Activated CD4-positive, alpha-beta T cell treated with anti-CD3 and anti-CD28 coated beads, Interleukin-2, amount 10 ng/mL, durations not matched to agents 24 days and 14 days (primary cell): ENCODE measurements at places on chromosomes 7 and 10.

GRCh38 chr7:100380196-100380595, 6.9 kb downstream of the PILRA start:
- H3K4me3 ChIP-seq, result no peak overlapping the region
- DNase-seq, result no peak
- peaks cover 11% of the 10 kb centered on the region for H3K27me3 ChIP-seq
- H3K27ac ChIP-seq, result no peak overlapping the region
- H3K4me1 ChIP-seq, result peaks cover 3% of the 10 kb centered on the region

DNA sequence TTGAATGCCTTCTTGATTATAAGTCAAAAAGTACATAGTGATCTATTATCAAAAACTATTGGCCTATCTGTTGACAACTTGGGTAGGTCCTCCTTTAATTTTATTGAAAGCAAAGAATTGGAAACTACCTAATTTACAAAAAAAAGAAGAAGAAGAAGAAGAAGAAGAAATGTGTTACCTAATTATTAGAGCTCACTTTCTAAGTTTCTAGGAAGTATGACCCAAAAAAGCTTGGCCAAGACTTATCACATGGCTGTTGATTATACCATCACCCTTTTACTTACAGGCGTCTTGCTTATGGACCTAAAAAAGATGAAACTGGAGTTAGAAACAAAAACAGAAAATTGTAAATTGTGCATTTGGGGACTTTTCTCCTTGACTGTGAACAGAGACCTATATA, 81.8 kb upstream of the PIK3CG start:
- no peak for DNase-seq
- no peaks in the 10 kb centered on the region for H3K36me3 ChIP-seq
- H3K27ac ChIP-seq, result no peak overlapping the region
- peaks cover 4% of the 10 kb centered on the region for H3K27me3 ChIP-seq
- no peaks in the 10 kb centered on the region for H3K4me1 ChIP-seq
- H3K4me3 ChIP-seq, result no peak overlapping the region

GRCh38 chr7:1735806-1736483, 65.9 kb downstream of the ELFN1 start:
- peaks cover 4% of the 10 kb centered on the region for H3K4me1 ChIP-seq
- peaks cover 5% of the 10 kb centered on the region for H3K27me3 ChIP-seq
- H3K4me3 ChIP-seq, result no peak overlapping the region

DNA sequence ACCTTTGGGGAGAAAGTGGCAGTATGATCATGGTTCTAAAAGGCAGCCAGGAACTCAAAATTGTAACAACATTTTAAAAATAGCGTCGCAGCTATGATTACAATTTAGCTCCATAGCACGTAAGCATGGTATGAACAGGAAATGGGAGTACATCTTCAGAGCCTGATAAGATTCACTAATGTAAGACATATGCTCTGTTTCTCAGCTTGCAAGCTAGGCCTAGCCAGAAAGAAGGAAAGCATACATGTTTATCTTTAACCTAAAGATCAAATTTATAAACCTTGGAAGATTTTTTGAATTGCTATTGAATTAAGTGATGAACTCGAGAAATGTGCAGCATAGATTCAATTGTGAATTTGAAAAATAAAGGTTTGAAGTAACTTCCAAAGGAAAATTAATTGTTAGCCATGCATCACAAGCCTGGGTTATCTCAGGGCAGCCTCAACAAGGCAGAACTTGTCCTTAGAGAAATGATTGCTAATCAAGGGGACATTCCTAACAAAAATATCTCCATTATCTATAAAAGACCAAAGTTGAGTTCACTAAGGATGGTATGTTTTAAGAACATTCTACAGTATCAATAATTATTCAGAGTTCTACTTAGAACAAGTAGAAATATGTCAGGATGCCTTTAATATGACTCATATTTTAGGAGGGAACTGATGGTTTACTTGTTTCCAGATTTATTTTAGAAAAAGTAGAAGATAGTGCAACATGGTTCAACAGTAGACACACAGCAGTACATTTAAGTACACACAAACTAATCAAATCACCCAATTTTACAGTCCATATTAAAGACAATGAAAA, 38.8 kb upstream of the SEPTIN7 start:
- DNase-seq, result no peak
- no peak overlapping the region for H3K4me3 ChIP-seq
- H3K36me3 ChIP-seq, result no peaks in the 10 kb centered on the region
- H3K4me1 ChIP-seq, result no peaks in the 10 kb centered on the region

DNA sequence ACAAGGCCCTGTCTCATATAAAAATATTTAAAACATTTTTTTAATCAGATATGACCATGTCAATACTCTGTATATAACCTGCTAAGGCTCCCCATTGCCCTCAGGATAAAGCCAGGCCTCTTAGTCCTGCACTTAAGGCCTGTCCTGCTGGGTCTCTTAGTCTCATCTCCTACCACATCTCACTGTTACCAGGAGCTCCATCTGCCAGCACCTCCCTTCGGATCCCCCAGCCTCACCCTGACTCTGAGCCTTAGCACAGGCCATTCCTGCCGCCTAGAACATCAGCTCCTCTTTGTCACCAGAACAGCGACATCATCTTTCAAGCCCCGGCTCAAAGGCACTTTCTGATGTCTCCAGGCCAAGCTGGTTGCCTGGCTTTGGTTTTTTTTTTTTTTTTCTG, 25.7 kb upstream of the GTF2IRD1 start:
- no peaks in the 10 kb centered on the region for H3K36me3 ChIP-seq
- no peak overlapping the region for H3K4me3 ChIP-seq
- DNase-seq, result no peak
- H3K27me3 ChIP-seq, result no peaks in the 10 kb centered on the region

- no peak overlapping the region for H3K4me3 ChIP-seq
- H3K36me3 ChIP-seq, result no peaks in the 10 kb centered on the region
- H3K27me3 ChIP-seq, result no peaks in the 10 kb centered on the region
- no peaks in the 10 kb centered on the region for H3K4me1 ChIP-seq
Observed at GRCh38 chr7:79968894-79969293, 165.7 kb upstream of the GNAI1 start.

GRCh38 chr7:127850195-127850594, 181.0 kb downstream of the LRRC4 start:
- H3K4me1 ChIP-seq, result peaks cover 35% of the 10 kb centered on the region
- H3K27me3 ChIP-seq, result no peaks in the 10 kb centered on the region
- peak overlapping the region; percentile 91 for H3K27ac ChIP-seq
- peaks cover 44% of the 10 kb centered on the region for H3K36me3 ChIP-seq
- no peak overlapping the region for H3K4me3 ChIP-seq

- peak overlapping the region; percentile 72 for H3K27ac ChIP-seq
- peak; percentile 89 for DNase-seq
- H3K27me3 ChIP-seq, result peaks cover 5% of the 10 kb centered on the region
- peak overlapping the region; percentile 90 for H3K4me3 ChIP-seq
Observed at GRCh38 chr7:128405471-128406313, 4.1 kb downstream of the IMPDH1 start.

GRCh38 chr10:99872367-99873162, 90.1 kb downstream of the ABCC2 start:
- H3K4me1 ChIP-seq, result peaks cover 11% of the 10 kb centered on the region
- no peak for DNase-seq
- no peak overlapping the region for H3K27ac ChIP-seq
- no peaks in the 10 kb centered on the region for H3K36me3 ChIP-seq
- H3K27me3 ChIP-seq, result peaks cover 60% of the 10 kb centered on the region

DNA sequence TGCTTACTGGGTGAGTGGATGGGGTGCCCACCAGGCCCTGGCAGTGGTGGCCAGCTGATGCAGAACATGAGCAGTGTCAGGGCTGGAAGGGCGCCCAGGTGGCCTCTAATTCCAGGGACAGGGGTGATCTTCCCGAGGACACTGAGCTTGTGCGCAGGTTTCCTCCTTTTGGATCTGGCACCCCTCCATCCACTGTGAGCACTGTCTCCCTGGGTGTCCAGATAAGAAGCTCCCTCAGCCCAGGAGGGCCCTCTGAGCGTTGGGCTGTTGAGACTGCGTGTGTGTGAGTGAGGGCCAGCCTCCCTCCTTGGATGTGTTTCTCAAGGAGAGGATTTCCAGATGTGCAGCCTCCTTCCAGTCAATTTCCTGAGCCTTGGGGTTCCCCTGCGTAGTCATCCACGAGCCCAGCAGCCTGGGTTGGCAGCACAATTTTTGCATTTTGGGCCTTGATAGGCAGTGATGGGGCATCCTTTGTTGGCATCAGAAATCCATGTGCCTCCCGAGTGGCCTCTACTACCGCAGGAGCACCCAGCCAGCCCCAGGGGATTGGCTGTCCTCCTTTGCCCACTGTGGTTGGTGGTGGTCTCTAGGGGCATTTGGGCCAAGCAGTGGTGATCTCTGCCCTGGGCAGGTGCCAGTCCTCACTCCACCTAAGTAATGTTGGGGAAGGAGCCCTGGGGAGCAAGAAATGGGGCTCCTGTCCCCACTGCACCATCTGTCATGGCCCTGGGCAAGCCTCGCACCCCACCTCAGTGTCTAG, 20.9 kb upstream of the BTBD16 start:
- no peaks in the 10 kb centered on the region for H3K36me3 ChIP-seq
- H3K4me3 ChIP-seq, result no peak overlapping the region
- no peaks in the 10 kb centered on the region for H3K4me1 ChIP-seq
- no peak overlapping the region for H3K27ac ChIP-seq
- no peaks in the 10 kb centered on the region for H3K27me3 ChIP-seq

- peak overlapping the region; percentile 91 for H3K4me3 ChIP-seq
- peaks cover 6% of the 10 kb centered on the region for H3K36me3 ChIP-seq
- H3K27me3 ChIP-seq, result peaks cover 23% of the 10 kb centered on the region
- peak; percentile 81 for DNase-seq
- peaks cover 15% of the 10 kb centered on the region for H3K4me1 ChIP-seq
Observed at GRCh38 chr10:22253580-22253882, 35.7 kb upstream of the EBLN1 start.

DNA sequence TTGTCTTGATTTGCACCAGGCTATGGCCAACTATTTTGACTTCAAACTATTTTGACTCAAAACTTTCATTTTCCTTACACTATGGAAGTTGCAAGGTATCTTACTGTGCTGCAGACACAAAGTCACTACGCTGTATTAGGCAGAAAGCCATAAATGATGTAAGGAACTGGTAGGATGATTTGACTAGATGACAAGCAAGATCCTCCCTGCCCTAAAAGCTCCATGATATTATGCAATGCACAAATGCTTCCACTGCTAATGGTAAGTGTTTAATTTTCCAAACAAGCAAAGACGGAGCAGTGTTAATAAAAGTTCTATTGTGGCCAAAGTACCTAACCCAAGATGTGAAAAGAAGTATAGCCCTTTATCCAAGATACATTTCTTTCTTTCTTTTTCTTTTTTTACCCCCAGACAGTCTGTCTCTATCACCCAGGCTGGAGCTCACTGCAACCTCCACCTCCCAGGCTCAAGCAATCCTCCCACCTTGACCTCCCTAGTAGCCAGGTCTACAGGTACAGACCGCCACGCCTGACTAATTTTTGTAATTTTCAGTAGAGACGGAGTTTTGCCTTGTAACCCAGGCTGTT, 98.2 kb downstream of the ANK3 start:
- H3K36me3 ChIP-seq, result no peaks in the 10 kb centered on the region
- peaks cover 2% of the 10 kb centered on the region for H3K4me1 ChIP-seq
- H3K27me3 ChIP-seq, result no peaks in the 10 kb centered on the region

DNA sequence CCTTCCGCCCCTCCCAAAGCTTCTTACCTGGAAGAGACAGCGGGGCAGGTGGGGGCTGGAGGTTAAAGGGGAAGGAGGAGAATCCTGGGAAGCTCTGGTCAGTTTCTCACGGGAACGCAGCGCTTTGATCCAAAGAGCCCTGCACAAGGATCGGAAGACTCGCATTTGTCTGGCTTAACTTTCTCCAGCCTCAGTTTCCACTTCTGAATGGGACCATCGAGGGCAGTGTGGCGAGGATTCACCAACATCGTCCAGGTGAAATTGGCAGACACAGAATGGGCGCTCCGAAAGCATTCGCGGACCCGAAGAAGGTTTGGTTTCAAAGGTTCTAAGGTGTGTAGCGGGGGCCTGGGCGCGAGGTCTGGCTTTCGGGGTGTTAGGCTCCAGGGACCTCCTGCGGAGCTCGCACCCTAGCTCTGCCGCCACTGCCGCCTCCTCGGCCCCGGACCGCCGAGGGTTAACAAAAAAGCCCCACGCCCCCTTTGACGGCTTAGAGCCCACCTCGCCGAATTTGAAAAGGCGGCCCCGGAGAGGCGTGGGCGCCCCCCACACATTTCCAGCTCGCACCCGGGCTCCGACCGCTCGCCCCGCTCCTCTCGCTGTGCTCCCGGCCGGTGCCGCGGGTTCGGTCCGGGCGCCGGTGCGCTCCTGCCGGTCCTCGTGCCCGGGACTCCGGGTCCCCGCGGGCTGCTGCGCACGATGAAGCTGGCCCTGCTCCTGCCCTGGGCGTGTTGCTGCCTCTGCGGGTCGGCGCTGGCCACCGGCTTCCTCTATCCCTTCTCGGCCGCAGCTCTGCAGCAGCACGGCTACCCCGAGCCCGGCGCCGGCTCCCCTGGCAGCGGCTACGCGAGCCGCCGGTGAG, at the start of gene COL26A1:
COL26A1 (plus strand) TSS at position 542 of the 862 bp plus-strand sequence; CDS start at position 700, 158 bp downstream.
- peaks cover 27% of the 10 kb centered on the region for H3K27me3 ChIP-seq
- H3K4me1 ChIP-seq, result no peaks in the 10 kb centered on the region
- no peak for DNase-seq
- H3K36me3 ChIP-seq, result no peaks in the 10 kb centered on the region

- H3K27me3 ChIP-seq, result peaks cover 80% of the 10 kb centered on the region
- DNase-seq, result peak; percentile 65
- H3K36me3 ChIP-seq, result peaks cover 5% of the 10 kb centered on the region
Observed at GRCh38 chr7:27156916-27157701, 634 bp upstream of the HOXA7 start.

DNA sequence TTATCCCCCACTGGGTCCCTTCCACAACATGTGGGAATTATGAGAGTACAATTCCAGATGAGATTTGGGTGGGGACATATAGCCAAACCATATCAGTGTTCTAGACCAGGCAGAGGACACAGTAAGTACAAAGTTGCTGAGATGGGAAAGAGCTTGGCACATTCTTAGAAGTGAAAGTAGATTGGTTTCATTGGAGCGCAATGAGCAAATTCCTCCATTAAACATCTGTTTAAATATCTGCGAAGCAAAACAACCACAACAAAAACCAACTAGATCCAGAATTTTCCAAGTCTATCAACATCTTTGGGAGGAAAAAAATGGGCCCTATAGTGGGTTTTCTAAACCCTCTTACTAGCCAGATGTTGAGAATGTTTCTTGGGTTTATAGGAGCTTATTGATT, 80.0 kb upstream of the STEAP1B start:
- H3K4me3 ChIP-seq, result no peak overlapping the region
- DNase-seq, result no peak
- H3K27ac ChIP-seq, result no peak overlapping the region
- peaks cover 51% of the 10 kb centered on the region for H3K27me3 ChIP-seq
- H3K4me1 ChIP-seq, result peaks cover 3% of the 10 kb centered on the region

DNA sequence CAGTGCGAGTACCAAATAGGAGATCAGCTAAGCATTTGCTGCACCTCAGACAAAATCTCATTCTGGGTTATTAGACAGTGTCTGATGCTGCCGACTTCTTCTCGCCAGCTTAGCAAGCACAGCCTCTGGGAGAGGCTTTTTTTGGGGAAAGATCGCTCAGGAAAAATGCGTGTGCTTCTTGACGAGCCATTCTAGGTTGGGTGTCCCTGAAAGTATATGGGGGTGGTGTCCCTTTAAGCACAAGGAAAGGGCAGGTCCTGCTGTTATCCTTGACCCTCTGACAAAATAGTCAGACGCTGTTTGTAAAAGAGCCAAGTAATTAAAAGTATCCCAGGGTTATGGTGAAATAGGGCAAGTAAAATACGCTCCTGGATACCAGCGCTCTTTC, 540.1 kb upstream of the FZD8 start:
- H3K27ac ChIP-seq, result no peak overlapping the region
- H3K4me1 ChIP-seq, result no peaks in the 10 kb centered on the region
- H3K27me3 ChIP-seq, result no peaks in the 10 kb centered on the region
- no peak for DNase-seq
- H3K4me3 ChIP-seq, result no peak overlapping the region

- no peak overlapping the region for H3K4me3 ChIP-seq
- DNase-seq, result no peak
- no peaks in the 10 kb centered on the region for H3K36me3 ChIP-seq
- no peak overlapping the region for H3K27ac ChIP-seq
Observed at GRCh38 chr7:137576481-137576880, 232.9 kb upstream of the PTN start.
